ENCODE measurements at places on chromosomes 11 and 22. TPM values are rescaled to one million over a fixed set of nuclear protein-coding genes. Genes with fewer than 3 reads are reported as not detected.
A peak's percentile ranks its signal among the peaks of the same experiment; 100 is the strongest.

GNG3 gene
- 1.5 TPM for total RNA-seq

SORL1 gene
- 28.0 TPM for total RNA-seq

SCGB1D4 gene
- total RNA-seq = not detected

GAB4 gene
- not detected for total RNA-seq

LARGE2 gene
- 5.2 TPM for total RNA-seq

MAPK11 gene
- 8.4 TPM for total RNA-seq

LYVE1 gene
- 0.25 TPM for total RNA-seq

AHNAK gene
- 481 TPM for total RNA-seq

TRIM49 gene
- not detected for total RNA-seq

XKR3 gene
- not detected for total RNA-seq

PNPLA3 gene
- 6.1 TPM for total RNA-seq

ACCSL gene
- total RNA-seq = not detected

GRCh38 chr11:63769714-63770455, 1.3 kb upstream of the ZFTA start:
- H3K27ac ChIP-seq = peak overlapping the region; percentile 67
- H3K4me3 ChIP-seq = peak overlapping the region; percentile 77
- H3K36me3 ChIP-seq = no peaks in the 10 kb centered on the region
- peak; percentile 61 for DNase-seq
- peaks cover 36% of the 10 kb centered on the region for H3K4me1 ChIP-seq
- peaks cover 2% of the 10 kb centered on the region for H3K27me3 ChIP-seq

DNA sequence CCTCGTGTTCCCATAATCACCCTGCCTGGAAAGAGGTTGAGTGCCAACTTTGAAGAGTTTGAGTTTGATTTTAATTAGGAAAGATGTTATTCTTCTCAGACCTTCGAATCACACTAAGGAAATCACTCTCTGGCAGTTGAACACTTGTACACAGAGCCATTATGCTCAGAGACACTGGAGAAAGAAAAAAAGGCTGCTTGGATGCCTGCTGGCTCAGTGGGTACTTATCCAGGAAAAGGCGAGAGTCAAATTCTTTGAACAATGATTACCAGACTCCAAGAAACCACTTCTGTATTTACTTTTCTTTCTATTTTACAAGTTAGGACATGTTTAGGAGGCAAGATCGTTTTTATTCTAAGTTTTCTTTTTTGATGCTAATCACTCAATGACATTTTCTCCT, 438.5 kb upstream of the FAT3 start:
- no peak overlapping the region for H3K4me3 ChIP-seq
- no peak overlapping the region for H3K27ac ChIP-seq
- no peak for DNase-seq
- no peaks in the 10 kb centered on the region for H3K27me3 ChIP-seq
- H3K4me1 ChIP-seq = peaks cover 11% of the 10 kb centered on the region
- peaks cover 14% of the 10 kb centered on the region for H3K36me3 ChIP-seq

DNA sequence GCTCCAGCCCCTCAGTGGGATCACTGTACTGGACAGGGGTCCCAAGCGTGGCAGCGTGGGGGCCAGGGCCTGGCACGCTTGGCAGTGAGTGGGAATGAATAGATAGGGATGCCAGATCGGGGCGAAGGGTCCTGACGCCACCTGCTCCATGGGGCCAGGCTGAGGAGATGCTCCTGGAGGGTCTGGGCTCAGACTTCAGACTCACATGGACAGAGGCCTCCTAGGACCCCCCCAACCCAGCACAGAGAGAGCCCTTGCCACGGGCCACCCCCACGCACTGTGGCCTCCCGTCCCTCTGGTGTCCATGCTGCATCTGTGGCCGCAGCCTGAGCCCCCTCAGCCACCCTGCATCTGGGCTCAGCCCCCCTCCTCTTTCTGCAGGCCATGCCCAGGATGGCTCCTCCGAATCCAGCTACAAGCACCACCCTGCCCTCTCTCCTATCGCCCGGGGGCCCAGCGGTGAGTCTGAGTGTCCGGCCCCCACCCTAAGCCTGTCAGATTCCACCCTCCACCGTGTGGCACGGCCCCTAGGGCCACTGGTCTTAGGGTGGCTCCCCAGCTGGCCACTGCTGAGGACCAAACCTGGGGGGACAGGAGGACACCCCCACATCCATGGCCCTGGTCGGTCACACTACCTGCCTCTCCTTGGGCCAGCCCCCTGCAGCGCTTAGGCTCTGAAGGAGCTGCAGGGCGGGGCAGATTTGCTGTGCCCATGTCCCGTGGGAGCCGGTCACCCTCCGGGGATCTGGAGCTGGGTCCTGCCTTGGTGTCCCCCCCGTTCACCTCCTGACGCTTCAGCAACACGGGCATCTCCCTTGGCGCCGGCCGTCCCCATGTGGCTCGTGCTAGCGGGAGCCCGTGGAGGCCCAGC, 2.7 kb downstream of the MUC5AC start:
- no peak overlapping the region for H3K4me3 ChIP-seq
- H3K36me3 ChIP-seq = no peaks in the 10 kb centered on the region
- no peak for DNase-seq
- no peaks in the 10 kb centered on the region for H3K27me3 ChIP-seq
- H3K4me1 ChIP-seq = no peaks in the 10 kb centered on the region

GRCh38 chr11:44177905-44178304, 82.4 kb downstream of the EXT2 start:
- H3K27ac ChIP-seq = no peak overlapping the region
- DNase-seq = no peak
- no peak overlapping the region for H3K4me3 ChIP-seq
- peaks cover 38% of the 10 kb centered on the region for H3K4me1 ChIP-seq
- peaks cover 14% of the 10 kb centered on the region for H3K36me3 ChIP-seq
- no peaks in the 10 kb centered on the region for H3K27me3 ChIP-seq

GRCh38 chr11:134001088-134001487, 44.3 kb upstream of the IGSF9B start:
- no peak overlapping the region for H3K27ac ChIP-seq
- no peak overlapping the region for H3K4me3 ChIP-seq
- no peak for DNase-seq

GRCh38 chr11:14254533-14255237, 104.3 kb downstream of the RRAS2 start:
- H3K36me3 ChIP-seq = no peaks in the 10 kb centered on the region
- H3K4me3 ChIP-seq = no peak overlapping the region
- H3K27me3 ChIP-seq = peaks cover 6% of the 10 kb centered on the region
- no peak overlapping the region for H3K27ac ChIP-seq
- H3K4me1 ChIP-seq = no peaks in the 10 kb centered on the region

GRCh38 chr11:8059030-8059429, 22.0 kb upstream of the TUB start:
- H3K27me3 ChIP-seq = no peaks in the 10 kb centered on the region
- H3K36me3 ChIP-seq = no peaks in the 10 kb centered on the region
- H3K4me3 ChIP-seq = no peak overlapping the region
- no peak for DNase-seq
- no peak overlapping the region for H3K27ac ChIP-seq

DNA sequence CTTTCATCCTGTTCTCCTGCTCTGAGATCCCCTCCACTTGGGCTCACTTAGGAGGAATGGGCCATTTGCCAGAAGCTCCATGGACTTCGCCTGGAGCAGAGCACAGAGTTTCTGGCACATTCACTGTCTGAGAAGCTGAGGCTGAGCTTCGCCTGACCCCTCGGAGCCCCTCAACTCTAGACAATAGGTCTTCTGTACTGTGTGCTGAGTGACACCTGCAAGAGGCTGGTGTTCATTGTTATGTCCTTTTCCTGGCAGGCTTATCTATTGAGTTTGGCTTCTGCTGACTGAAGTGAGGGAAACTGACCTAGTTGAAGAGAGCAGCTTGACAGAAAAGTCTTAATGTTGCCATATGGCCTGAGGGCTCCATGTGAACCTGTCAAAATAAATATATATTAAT, 124.3 kb downstream of the EHF start:
- H3K4me1 ChIP-seq = peaks cover 2% of the 10 kb centered on the region
- DNase-seq = no peak
- peaks cover 27% of the 10 kb centered on the region for H3K36me3 ChIP-seq
- no peak overlapping the region for H3K27ac ChIP-seq
- H3K4me3 ChIP-seq = no peak overlapping the region

DNA sequence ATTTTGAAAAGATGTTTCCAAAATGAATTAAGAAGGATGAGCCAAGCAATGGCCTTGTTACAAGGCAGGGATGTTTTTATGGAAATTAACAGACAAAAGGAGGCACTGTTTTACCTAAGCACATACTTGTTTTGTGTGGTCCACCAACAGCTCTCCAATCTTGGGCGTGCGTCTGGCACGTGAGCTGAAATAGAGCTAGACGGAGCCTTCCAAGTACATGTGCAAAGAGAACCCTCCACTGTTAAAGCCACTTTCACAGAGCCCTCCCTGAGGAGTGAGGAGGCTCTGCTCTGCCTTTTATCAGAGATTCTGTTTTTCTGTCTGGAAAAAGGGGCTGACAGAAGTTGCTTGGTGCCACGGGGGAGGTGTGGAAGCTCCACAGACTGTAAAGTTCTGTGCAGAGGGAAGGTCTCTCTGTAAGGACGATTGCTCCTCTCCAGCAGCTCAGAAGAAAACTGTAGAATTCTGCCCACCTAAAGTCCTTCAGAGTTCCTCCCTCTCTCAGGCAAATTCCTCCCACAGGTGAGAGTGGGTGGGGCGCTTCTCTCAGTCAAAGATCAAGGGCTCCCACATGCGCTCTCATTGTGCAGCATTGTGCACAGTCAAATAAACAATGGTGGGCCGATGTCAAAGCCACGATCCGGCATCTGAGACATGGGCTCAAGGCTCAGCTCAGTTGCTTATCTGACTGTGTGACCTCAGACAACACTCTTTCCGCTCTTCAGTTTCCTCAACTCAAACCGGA, 92.6 kb upstream of the CSNK2A3 start:
- peaks cover 12% of the 10 kb centered on the region for H3K27me3 ChIP-seq
- no peaks in the 10 kb centered on the region for H3K36me3 ChIP-seq
- H3K4me1 ChIP-seq = peaks cover 46% of the 10 kb centered on the region
- H3K4me3 ChIP-seq = no peak overlapping the region

- no peak for DNase-seq
- no peaks in the 10 kb centered on the region for H3K27me3 ChIP-seq
- peaks cover 68% of the 10 kb centered on the region for H3K4me1 ChIP-seq
- peak overlapping the region; percentile 76 for H3K27ac ChIP-seq
These were observed 97.3 kb downstream of the COMMD9 start for GRCh38 chr11:36191941-36192340.

DNA sequence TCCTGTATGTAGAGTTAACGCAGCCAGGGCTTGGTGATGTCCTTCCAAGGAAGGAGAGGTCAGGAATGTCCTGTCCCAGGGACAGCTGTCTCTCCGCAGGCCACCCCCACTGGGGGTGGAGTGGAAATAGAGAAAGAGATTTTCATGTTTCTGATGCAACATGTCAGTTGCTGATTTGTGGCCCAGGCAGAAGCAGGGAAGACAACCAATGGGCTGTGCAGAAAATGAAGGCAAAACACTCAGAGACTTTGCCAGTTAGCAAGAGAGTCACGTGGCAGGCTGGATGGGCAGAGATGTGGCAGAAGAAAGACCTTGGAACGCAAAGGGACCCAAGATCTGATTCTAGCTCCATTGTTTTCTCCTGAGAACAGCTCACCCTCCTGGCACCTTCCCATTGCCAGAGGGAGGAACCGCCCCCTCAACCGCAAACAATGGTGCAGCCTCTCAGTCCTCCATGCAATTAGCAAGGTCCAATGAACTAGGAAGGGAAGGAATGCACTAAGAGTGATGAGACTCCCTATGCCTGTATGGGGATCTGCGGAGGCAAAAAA, 71.0 kb downstream of the SYN3 start:
- peaks cover 39% of the 10 kb centered on the region for H3K4me1 ChIP-seq
- no peak overlapping the region for H3K4me3 ChIP-seq
- DNase-seq = no peak
- H3K27ac ChIP-seq = peak overlapping the region; percentile 86

- no peak for DNase-seq
- no peak overlapping the region for H3K4me3 ChIP-seq
- H3K27me3 ChIP-seq = no peaks in the 10 kb centered on the region
- H3K36me3 ChIP-seq = no peaks in the 10 kb centered on the region
- peaks cover 7% of the 10 kb centered on the region for H3K4me1 ChIP-seq
These were observed 5.9 kb downstream of the TP53AIP1 start for GRCh38 chr11:128936606-128937251.

- DNase-seq = no peak
- H3K27me3 ChIP-seq = no peaks in the 10 kb centered on the region
- H3K36me3 ChIP-seq = no peaks in the 10 kb centered on the region
- H3K27ac ChIP-seq = peak overlapping the region; percentile 56
- H3K4me1 ChIP-seq = peaks cover 40% of the 10 kb centered on the region
- H3K4me3 ChIP-seq = no peak overlapping the region
These were observed 90.6 kb downstream of the CELSR1 start for GRCh38 chr22:46446799-46447198.

DNA sequence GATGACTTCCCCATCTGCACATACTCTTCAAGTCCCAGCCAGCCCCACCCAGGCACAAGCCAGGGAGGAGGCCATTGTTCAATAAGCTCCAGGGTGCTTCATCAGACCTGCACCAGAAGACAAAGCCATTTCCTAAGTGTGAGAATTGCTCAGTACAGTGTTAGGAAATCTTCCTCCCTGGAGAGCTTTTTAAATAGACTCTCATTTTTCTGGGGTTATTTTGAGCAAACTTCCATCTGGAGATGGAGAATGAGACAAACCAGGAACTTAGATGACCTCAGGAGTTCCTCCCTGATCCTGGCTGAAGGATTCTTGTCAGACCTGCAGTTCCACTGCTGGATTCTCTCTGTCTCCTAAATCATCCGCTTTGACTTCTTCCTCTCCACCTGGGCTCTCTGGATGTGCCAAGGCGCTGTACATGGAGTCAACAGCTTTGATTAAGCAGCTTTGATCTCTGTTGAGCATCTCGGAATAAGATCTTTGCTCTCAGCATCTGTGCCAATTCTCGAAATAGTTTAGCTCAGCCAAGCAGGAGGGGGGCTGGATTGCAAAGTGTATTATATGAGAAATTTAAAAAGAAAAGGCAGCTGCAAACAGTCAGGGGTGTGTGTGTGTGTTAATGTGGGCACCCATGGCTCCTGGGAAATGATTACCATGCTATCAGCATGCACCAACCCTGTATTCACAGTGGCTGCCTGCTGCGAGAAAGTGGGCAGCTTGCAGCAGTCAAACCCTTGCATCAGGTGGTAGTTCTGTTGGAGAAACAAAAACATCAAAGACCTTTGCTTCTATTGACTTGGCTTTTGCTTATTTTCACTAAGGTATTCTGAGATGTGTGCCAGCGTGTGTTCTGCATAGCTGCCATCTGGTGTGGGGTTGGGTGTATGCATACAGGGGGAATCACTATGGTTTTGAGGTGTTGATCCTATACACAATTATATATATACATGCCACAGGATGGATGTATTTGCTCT, 70.2 kb upstream of the NAV2 start:
- no peaks in the 10 kb centered on the region for H3K36me3 ChIP-seq
- H3K4me3 ChIP-seq = no peak overlapping the region
- DNase-seq = no peak
- no peaks in the 10 kb centered on the region for H3K27me3 ChIP-seq
- no peak overlapping the region for H3K27ac ChIP-seq
- H3K4me1 ChIP-seq = peaks cover 5% of the 10 kb centered on the region

- no peaks in the 10 kb centered on the region for H3K27me3 ChIP-seq
- H3K27ac ChIP-seq = no peak overlapping the region
- H3K4me1 ChIP-seq = no peaks in the 10 kb centered on the region
- DNase-seq = no peak
These were observed 1.2 kb downstream of the ACRV1 start for GRCh38 chr11:125679397-125679796.

- H3K36me3 ChIP-seq = no peaks in the 10 kb centered on the region
- peaks cover 16% of the 10 kb centered on the region for H3K27me3 ChIP-seq
- H3K4me3 ChIP-seq = no peak overlapping the region
These were observed 86.3 kb upstream of the LRRC55 start for GRCh38 chr11:57095417-57095816.
